ENCODE measurements at places on chromosomes 4 and X. TPM values are rescaled to one million over a fixed set of nuclear protein-coding genes. Genes with fewer than 3 reads are reported as not detected.

DNA sequence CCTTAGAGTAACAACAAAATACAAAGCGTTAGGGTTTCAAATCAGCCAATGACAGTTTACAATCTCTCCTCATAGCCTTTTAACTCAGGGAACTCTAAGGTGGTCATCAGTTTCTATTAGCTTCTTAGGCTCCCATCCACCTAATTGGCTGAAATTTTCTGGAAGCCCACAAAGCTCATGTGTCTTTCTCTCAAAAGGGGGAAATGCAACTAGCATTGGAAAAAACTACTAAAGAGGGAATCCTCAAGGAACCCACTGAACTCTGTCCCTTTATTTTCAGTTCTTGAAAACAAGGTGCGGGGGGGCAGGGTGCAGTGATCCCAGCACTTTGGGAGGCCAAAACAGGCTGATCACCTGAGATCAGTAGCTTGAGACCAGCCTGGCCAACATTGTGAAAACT, 56.4 kb downstream of the PDGFC start:
- no peak for DNase-seq

DNA sequence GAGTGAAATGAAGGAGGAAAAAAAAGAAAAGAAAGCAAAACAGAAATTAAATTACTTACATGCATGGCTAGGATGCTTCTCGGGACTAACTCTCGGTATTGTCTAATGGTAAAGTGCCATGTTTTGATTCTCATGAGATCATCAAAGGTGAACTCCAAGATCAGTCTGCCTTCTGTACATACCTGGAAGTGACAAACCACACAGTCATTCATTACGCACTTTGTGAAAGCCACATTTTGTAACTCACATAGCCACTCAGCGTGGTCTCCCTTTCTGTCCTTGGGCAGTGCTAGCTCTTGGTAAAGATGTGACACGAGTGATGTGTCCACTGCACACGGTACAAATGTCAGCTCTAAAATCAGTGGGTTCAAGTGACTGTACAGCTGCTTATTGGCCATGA, 309.8 kb downstream of the LDB2 start:
- no peak for DNase-seq

GRCh38 chr4:44446801-44447562, 1.6 kb downstream of the KCTD8 start:
- DNase-seq: no peak

- DNase-seq: peak; percentile 41
These were observed 14.8 kb upstream of the SPARCL1 start for GRCh38 chr4:87543835-87544461.

PSAPL1 gene
- total RNA-seq: not detected

Measured in lung microvascular endothelial cell (primary cell).